ENCODE measurements at places on chromosomes 1 and 21.

- no peak for DNase-seq
Observed at GRCh38 chr1:20847611-20848080, 60.5 kb upstream of the HP1BP3 start.

DNA sequence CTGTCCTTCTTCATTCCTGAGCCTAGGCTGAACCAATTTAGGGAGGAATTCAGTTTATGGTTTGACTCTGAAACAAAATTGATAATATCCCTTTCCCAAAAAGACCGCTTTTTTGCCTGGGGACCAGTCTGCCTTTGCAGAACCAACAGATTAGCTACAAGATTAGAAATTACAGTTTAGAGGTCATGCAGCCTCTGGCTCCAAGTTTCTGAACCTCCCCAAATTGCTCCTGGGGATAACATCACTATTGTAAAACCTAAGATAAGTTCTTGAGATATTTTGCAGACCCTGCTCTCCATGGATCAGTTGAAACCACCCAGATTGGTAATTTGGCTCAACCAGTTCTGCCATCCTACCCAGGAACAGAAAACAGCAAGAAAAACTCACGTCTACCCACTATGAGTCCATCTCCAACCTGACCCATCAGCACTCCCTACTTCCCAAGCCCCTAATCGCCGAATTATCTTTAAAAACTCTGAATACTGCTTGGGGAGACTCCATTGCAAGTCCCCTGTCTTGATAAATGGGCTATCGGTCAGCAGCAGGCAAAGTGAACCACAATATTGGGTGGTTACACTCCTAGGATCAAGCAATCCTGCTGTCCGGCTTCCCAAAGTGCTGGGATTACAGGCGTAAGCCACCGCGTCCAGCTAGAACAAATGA lies 605 bp upstream of the RABGGTB start:
- no peak for DNase-seq

DNA sequence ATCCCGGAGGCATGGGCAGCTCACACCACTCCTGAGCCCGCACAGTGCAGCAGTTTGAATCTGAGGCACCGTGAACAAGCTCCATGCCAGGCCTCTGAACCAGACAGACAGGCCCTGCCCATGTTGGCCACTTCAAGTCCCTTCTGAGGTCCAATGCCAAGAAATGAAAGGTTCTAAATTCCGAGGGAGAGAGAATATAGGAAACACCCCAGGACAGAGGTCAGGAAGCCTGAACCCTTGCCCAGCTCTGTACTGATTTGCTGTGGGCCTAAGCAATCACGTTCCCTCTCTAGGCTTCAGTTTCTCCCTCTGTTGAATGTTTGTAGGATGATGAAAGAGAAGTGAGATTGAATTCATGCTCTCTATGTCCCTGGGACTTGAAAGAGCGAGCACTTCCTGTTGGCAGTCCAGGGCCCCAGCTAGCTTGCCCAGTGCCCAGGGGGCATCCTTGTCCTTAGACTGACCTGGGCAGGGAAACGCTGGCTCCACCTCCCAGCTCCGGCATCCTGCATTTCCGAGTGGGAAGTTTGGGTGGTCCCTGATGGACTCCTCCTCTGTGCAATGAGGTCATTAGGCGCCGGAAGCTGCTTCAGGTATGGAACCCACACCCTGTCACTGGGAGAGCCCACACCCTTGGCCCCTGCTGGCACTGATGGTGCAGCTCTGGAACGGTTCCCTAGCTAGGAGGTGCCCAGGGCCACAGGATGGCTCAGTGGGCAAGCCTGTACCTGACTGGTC lies 242.4 kb upstream of the TMEM51 start:
- DNase-seq: no peak

- no peak for DNase-seq
Observed at GRCh38 chr1:7614576-7615074, 156.5 kb upstream of the VAMP3 start.

DNA sequence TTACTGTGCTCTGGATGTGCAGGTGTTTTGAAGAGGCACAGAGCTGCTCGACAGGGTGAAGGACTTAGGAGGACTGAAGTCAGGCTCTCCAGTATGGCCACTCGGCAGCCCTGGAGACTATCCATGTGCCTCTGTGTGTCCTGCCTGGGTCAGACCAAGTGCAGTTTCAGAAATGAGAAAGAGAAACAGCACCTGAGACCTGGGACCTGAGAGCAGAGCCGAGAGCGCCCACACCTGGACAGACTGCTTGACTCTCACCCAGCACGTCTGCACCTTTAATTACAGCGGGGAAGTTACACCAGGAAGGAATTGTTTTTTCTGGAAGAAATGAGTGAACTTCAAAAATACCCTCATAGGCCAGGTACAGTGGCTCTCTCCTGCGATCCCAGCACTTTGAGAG lies 59.7 kb upstream of the COL6A1 start:
- no peak for DNase-seq

DNA sequence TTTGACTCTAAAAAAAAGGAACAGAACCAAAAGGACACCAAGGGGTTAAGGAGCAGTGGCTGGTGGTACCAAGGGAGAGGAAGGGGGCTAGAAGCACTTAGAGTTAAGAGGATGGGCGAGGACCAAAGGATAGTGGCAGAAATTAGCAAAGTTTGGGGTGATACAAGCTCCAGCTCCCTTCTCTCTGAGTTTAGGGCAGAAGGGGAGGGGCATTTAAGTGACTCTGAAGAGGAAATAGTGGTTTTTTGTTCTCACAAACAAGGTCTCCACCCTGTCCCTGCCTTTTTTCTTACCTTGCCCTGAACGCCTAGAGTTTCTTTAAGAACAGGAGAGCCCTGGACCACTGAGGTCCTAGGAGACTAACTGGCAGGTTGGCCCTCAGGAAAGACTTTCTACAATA lies 3.3 kb downstream of the CDC42SE1 start:
- no peak for DNase-seq

GRCh38 chr1:214545293-214545692 lies 6.1 kb downstream of the PTPN14 start:
- no peak for DNase-seq

- no peak for DNase-seq
Observed at GRCh38 chr21:46340998-46341397, 17.0 kb downstream of the PCNT start.

DNA sequence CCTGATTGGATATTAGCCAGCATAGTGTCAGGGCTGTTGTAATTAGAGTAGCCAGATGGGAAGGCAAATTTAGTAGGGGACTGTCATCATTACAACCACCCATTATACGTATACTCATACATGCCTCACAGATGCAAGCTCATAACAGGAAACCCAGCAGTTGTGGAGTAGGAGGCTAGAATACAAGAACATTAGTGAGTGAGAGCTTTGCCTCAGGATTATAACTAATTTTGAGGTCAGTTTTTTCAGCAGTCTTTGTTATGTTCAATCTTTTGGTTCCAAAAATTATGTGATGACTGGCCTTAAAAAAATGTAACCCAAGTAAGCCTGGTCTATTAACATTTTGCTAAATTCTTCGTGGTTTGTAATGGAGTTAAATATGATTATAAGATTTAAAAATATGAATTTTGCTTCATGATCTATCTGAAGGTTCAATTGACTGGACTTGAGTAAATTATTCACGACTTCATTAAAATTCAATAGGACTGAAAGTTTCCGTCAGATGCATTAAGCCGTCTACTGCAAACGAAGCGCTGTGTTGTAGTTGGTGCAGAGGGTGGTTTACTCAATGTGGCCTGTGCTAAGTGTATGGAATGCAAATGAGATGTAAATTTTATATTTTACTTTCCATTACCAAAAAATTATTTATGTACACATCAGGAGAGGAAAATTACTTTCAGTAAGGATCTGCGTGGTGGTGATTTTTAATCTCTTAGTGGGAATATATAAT lies 48.8 kb downstream of the KCNK1 start:
- no peak for DNase-seq

- no peak for DNase-seq
Observed at GRCh38 chr1:31750858-31751510, 13.2 kb downstream of the ADGRB2 start.

DNA sequence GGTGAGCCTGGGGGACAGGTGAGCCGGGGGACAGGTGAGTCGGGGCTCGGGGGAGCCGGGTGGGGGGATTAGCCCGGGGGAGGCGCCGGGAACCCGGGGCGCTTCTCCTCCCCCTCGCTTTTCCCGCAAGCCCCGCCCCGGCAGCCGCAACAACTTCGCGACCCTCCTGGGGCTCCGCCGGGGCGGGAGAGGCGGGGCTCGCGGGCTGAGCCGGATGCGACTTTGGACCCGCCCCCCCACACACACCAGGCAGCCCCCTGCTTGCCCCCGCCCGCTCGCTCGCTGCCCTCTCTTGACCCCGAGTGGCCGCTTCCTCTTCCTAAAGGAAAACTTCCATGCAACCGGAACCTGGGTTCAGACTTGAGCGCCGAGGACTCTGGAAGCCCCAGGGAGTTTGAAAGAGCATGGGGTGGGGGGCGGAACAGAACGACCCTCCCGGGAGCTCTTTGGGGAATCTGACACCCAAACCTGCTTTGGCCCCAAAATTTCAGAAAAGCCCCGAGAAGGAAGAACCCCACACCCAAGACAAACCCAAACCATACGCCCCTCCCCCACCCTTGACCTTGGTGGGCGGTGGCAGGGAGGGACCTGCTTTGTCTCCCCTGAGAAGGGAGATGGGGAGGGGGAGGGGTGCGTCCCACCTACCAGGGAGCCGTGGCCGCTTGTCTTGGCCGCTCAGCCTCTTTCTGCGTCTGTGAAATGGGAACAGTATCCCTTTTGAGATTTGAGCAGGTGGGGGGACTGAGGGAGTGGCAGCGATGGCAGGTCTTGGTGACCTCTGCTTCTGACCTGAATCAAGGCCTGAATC lies 550 bp downstream of the ARHGEF16 start:
- no peak for DNase-seq

All from effector CD8-positive, alpha-beta T cell (primary cell).